ENCODE measurements at places on chromosomes 3 and 15.
A peak's percentile ranks its signal among the peaks of the same experiment; 100 is the strongest.

- DNase-seq: no peak
Observed at GRCh38 chr3:128495435-128495970, 2.5 kb upstream of the GATA2 start.

DNA sequence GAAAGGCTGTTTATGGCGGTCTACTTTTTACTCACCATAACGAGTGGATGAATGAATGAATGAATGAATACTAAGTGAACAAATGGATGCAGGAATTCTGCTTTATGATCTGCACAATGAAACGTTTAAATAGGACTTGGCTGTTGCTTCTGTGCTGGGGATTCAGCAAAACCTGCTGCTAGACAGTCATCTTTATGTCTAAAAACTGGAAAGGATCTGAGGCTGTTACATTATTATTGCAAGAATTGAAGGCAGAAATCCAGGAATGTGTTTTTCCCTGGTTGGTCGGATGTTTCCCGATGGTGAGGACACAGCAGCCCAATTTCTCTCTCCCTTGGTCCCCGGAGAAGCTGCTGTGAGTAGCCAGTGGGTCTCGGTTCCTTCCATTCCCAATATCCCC is 94.2 kb downstream of the GABRG3 start:
- DNase-seq: no peak

- peak; percentile 75 for DNase-seq
Observed at GRCh38 chr3:149180057-149180573, 41.5 kb downstream of the CP start.

DNA sequence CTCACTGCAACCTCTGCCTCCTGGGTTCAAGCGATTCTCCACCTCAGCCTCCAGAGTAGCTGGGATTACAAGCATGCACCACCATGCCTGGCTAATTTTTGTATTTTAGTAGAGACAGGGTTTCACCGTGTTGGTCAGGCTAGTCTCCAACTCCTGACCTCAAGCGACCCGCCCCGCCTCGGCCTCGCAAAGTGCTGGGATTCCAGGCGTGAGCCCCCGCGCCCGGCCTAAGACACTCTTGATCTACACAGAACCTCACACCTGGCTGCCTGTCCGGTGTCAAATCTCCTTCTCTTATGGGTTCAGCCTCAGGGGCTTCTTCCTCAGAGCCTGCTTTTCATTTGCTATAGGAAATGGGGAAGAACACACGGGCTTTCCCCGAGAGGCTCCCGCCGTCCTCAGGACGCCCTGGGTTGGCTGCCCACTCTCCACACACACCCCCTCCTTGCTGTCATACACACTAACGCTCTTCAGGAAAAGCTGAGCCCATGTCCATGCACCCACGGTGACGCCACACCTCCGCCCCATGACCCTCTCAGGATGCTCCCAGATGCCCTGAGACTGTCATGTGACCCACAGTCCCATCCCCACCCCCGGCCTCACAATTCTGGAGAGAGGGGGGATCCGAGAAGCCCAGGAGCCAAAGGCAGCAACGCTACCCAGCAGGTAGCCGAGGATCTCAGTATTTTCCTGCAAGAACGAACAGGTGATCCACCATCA is 10.4 kb downstream of the TMEM44 start:
- no peak for DNase-seq

DNA sequence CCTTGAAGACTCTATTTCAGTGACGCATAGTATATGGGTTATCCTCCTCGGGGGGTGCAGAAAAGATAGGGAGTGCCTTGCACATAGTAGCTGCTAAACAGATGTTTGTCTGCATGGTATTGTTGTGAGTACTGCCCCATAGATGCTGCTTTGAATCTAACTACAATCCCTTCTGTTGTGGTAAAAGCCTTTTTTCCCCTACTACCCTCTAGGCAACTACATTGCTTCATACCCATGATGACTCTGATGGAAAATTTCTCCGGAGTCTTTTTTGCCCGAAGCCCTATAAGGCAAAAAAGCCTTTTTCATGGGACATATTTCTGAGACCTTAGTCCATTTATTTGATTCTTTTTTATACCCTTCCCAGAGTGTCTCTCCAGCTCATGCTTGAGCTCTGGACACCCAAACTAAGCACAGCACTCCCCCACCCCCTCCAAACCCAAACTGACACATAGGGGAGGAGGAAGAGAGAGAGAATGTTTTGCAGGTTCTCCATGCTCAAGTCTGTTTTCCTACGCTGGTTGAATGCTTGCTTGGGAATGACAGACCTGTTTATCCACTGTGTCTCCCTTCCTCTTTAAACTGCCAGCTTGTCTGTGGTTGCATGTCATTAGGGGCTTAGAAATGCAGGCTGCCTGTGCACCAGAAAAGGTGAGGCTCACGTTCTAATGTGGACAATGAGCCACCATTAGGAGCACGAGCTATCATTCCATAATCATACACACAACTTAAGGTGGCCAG is 52.9 kb downstream of the LRTM1 start:
- DNase-seq: no peak

DNA sequence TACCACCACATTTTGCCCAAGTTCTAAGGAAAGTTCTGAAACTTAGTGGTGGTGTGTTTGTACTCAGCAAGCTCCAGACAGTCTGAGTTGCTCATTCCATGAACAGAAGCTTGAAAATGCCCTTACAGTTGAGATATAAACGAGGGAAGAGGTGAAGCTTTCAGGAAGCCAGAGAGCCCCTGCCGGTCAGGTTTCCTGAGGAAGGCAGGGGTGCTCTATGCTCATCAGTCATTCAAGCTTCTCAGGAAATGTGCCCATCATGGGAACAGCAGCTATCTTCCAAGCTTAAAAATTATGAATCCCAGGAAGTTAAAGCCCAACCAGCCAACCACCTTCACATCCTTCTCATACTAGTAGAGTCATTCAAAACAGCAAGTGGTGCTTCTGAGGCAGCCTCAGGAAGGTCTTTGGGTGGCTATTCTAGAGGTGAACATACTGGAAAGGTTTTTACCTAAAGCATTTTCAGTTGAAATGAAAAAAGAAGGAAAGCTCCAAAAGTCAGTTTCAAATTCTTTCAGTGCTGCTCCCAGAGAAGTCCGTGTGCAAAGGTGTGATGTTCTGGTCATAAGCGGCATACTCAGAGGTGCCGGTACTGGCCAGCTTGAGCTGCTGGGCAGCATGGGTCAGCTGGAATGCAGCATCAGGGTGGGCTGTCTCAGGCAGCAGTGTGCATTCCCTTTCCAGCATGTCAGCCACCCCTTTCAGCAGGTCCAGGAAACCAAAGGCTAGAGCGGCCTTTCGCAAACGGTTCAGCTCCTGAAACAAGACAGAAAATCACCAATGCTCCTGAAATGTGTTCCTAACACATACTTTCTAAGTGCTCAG is 31.8 kb downstream of the INTS14 start:
- DNase-seq: no peak

GRCh38 chr3:183381179-183381578 is 47.2 kb downstream of the MCF2L2 start:
- no peak for DNase-seq

GRCh38 chr15:50390554-50391264 is 33.5 kb upstream of the USP8 start:
- no peak for DNase-seq

DNA sequence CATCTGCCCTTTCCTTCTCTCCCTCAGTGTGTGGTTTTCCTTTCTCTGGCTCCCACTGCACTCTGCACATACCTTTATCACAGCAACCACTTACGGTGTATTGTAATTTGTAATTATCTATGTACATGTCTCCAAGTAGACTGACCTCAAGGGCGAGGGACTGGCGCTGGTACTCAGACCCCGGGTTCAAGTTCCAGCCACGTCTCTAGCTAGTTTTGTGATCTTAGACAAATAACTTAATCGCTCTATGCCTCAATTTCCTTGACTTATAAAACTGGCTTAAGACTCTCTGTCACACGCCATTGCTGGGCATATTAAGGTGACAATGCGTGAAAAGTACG is 607 bp upstream of the SENP2 start:
- DNase-seq: no peak

- no peak for DNase-seq
Observed at GRCh38 chr3:31882431-31882830, 98.6 kb downstream of the OSBPL10 start.

- DNase-seq: no peak
Observed at GRCh38 chr15:31222773-31223341, 103.8 kb upstream of the KLF13 start.

DNA sequence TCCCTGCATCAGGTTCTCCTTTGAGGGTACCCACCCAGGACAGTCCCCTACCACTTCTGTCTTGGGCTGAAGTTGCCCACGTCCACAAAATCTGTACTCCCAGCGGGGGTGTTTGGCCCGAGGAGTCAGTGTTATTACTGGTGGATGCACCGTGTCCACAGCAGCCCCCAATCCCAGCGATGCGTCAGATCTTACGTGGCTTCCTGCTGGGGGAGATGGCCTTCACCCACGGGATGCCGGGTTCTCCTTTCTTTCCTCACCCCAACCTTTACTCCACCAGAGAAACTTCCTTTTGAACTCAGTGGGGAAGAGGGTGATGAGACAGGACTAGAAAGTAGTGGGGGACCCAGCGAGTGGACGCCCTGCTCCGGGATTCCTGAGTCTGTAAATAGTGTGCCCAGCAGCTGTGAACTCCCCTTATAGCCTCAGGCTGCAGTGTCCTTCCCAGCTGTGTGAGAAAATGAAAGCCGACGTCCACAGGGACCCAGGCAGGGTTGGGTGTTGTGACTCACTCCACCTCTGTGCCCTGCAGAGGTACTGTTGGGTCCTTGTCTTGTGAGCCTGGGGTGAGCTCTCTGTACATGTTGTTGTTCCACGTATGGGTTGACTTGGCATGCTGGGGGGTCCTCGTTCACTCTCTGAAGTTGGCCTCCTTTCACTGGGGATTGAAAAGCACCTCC is 31.5 kb downstream of the CRTAP start:
- DNase-seq: no peak

GRCh38 chr15:42876224-42876623 is 44.4 kb downstream of the TTBK2 start:
- no peak for DNase-seq

GRCh38 chr15:66006986-66007385 is 137.7 kb downstream of the RAB11A start:
- no peak for DNase-seq

DNA sequence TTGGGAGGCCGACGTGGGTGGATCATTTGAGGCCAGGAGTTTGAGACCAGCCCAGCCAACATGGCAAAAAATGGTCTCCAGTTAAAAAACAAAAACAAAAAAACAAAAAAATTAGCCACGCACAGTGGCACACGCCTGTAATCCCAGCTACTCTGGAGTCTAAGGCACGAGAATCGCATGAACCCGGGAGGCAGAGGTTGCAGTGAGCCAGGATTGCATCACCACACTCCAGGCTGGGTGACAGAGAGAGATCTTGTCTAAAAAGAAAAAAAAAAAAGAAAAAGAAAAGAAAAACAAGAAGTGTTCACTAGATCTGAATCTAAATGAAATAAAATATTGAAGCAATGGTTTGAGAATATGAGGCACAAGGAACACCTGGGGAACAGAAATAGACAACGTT is 36.7 kb downstream of the SLC9A9 start:
- no peak for DNase-seq

DNA sequence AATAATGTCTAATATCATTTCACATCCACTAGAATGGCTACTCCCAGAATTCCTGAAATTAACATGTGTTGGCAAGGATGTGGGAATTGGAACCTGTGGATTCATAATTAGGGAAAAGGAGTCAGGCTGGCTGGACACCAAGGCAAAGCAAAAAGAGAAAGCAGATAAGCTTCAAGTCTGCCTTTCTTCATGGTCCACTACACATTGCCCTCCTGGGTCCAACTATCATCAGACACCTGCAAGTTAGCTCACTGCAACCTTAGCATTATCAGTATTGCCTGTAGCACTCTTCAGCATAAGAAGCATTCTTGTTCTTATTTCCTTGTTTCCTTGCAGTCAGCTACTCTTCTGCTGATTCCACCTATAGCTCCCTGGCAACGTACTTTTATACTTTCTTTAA is 124.3 kb downstream of the ZNF280D start:
- no peak for DNase-seq

- DNase-seq: no peak
Observed at GRCh38 chr3:121809249-121809648, 25.6 kb downstream of the IQCB1 start.

DNA sequence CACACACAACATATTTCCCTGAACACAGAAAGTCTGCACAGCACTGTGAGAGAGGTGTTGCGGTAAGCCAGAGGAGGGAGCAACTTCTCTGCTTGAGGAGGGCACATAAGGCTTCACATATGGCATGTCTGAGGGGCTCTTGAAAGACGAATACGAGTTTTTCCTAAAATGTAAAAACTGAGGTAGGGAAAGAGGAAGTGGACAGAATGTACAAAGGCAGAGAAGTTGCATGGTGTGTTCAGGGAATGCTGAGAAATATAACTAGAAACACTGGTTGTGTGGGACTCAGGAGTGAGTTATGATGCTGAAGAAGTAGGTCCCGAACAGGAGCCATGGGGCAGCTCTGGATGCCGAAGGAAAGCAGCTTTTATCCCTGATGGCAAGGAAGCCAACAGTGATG is 22.8 kb upstream of the ATP8B4 start:
- DNase-seq: no peak

DNA sequence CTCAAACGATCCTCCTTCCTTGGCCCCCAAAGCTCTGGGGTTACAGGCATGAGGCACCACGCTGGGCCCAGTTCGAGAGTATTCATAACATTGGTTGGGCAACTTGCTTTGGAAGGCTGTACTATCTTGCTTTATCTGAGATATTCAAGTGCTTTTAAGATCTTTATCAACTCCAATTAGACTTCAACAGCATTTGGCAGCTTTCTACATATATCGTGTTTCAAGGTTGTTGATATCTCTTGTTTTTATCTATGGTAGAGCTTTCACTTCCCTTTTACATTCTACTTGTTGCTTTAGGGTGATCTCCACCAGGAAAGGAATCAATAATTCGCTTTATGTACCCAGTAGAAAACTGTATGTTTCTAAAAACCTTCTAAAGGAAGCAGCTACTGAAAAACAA is 395.3 kb downstream of the IL5RA start:
- no peak for DNase-seq

GRCh38 chr3:49470714-49471420 is 800 bp downstream of the DAG1 start:
- DNase-seq: no peak

GRCh38 chr15:32723171-32723948 is 5.6 kb downstream of the GREM1 start:
- DNase-seq: no peak

DNA sequence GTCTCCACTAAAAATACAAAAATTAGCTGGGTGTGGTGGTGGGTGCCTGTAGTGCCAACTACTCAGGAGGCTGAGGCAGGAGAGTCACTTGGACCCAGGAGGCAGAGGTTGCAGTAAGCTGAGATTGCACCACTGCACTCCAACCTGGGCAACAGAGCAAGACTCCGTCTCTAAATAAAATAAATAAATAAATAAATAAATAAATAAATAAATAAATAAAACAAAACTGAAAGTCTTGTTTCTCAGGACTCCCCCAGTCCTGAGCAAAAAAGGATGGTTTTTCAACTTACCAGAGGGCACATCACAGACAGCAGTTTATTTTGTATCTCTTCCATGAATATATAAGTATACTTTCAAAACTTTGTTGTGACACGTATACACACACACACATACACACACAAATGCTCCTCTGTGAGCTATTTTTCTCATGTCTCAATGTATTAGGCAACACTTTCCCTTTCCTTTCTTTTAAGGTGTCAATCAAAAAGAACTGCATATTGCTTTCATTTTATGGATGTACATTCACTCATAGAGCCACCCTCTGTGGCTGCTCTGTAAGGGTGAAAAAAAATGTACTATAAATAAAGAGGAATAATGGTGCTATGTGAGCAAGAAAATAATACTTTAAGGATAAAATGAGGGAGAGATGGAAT is 54.8 kb upstream of the MITF start:
- DNase-seq: no peak

Measured in Right ventricle myocardium inferior (tissue), 1 donor.